ENCODE measurements at places on chromosomes 5 and 9.

- DNase-seq = no peak
Observed at GRCh38 chr5:108735790-108736189, 11.9 kb upstream of the FER start.

DNA sequence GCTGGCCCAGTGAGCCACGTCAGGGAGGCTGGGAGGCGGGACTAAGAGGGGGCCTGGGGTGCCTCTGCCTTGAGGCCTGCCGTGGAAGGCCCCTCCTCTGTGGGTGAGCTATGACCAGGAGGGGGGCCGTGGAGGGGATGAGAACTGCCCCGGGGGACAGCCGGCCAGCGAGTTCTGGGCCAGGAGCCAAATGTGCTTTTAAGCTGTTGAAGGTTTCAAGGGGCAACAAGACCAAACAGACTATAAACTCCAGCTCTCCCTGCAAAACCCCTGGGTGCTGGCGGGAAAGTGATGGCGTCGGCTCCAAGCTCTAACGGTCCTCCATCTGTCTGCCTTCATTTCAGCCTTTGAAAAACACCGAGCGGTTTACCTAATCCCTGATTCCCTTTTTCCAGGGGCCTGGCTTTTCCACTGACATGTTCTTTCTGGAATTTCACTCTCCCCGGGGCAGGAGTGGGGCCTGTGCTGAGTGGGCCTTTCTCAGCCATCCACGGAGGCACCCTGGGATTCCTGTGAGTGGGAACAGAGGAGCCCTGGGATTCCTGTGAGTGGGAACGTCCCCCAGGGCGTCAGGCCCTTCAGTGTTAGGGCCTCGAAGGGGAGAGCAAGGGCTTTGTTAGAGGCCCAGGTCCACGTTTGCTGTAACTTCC is 65.6 kb downstream of the COL5A1 start:
- peak; percentile 85 for DNase-seq

GRCh38 chr9:128554155-128554862 is 1.9 kb downstream of the SPTAN1 start:
- peak; percentile 94 for DNase-seq

GRCh38 chr9:87116492-87116891 is 169.2 kb upstream of the GAS1 start:
- no peak for DNase-seq

DNA sequence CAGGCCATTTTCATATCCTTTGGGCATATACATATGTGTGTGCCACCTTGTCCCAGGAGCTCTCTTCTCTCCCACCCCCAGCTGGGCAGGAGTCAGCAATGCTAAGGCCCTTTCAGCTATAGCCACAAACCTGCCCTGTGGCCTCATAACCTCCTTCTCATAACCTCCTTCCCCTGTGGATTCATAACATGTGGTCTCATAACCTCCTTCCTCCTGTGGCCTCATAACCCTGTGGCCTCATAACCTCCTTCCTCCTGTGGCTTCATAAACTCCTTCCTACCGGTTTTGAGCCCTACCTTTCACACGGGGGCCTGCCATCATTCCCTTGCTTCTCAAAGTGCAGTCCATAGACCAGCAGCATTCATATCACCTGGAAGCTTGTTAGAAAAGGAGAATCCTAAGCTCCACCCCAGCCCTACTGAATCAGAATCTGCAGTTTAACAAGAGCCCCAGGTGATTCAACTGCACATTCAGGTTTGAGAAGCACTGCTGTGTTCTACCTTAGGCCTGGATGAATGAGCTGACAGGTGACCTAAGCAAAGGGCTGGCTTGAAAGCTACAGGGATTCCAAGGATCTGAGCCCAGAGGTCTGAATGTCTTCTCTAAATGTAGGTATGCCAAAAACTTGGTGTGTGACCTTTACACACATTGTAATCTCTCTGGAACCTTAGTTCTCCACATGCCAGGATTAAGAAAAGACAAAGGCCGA is 41.9 kb upstream of the PLPP6 start:
- no peak for DNase-seq

- no peak for DNase-seq
Observed at GRCh38 chr9:89874351-89875321, 269.8 kb downstream of the GADD45G start.

DNA sequence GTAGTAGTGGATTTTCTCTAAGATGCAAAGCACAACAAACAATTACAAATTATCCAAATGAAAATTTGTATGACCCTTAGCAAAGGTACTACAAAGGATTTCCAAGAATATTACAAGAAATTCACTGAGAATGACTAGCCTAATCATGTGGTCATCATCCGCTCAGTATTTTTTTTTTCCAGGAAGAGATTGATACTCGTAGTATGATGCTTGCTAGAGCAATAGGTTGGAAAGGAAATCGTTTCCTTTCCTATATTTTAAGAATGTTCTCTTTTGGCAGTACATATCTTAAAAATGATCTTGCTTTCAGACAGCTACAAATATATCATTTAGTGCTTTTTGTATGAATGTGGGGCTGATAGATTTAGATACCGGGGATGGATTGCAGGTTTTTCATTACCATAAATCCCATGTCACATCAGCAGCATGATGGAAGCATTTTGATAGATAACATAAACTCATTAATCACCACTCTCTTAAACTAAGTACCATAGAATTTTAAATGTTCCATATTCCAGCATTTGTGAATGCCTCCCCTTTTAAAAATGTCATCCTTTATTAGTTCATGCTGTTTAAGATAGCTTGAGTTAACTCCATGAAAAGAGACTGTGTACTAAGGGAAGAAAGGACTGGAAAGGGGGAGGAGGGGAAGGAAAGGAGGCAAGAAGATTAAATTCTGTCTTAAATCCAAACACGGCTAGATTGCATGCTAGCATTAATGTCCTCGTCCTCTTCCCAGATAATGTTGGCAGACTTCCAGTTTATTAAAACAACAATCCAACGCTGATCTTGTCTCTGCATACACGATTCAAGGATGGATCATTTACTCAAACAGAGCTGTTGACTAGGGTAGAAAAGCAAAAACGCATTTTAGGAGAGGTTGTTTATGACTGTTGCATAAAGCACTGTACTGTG is 311.7 kb upstream of the ZNF608 start:
- DNase-seq = peak; percentile 58

GRCh38 chr5:36414869-36415282 is 113.2 kb upstream of the RANBP3L start:
- no peak for DNase-seq

DNA sequence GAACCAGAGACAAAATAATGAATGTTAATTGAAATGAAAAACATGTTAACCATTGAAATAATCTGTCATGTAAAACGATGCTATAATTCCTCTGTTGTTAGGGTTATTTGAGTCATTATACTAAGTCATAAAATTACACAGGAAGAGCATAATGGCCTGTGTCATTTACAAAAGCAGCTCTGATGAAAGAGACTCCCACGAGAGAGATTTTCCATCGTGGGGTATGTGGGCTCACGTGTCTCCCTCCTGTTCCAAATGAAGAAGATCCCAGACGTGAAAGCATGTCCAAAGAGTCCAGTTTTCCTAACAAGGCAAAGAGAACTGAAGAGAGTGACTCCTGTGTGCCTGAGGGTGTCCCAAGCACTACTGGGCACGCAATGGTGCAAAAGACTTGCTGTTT is 379.8 kb downstream of the SPOCK1 start:
- no peak for DNase-seq

- peak; percentile 14 for DNase-seq
Observed at GRCh38 chr5:148011398-148012137, 52.2 kb upstream of the SPINK5 start.

DNA sequence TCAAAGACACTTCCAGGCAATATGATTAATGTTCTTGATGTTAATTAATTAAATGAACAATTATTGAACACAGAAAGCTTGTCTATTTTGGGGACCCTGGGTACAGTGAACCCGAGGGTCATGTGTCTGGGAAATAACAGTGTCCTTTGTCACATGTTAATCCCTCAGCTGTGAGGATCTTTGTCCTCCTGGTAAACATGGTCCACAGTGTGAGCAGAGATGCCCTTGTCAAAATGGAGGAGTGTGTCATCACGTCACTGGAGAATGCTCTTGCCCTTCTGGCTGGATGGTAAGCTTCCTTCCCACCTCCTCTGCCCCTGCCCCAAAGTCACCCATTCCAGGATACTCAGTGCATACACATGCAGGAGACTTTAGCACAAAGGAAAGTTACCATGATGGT is 107.9 kb downstream of the MEGF10 start:
- no peak for DNase-seq

- no peak for DNase-seq
Observed at GRCh38 chr5:141965071-141965470, 3.8 kb upstream of the RNF14 start.

DNA sequence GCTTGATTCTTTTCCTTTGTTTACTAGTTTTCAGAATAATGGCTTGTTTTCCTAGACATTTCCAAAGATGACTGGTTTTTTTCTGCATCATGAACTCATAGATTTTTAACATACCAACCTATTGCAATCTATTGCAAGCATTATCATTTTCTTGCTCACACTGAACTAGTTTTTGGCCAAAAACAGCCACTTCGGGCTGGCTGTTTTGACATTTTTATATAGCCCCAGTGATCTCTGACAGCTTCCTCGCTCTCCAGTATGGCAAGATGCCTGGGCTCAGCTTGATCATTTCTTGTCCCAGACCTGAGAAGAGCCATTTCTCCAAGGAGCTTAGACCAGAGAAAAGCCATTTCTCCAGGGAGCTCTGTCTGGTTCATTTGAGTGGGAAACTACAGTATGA is 94.3 kb upstream of the MAMDC2 start:
- DNase-seq = no peak

GRCh38 chr5:168409591-168410458 is 76.4 kb upstream of the RARS1 start:
- peak; percentile 71 for DNase-seq

DNA sequence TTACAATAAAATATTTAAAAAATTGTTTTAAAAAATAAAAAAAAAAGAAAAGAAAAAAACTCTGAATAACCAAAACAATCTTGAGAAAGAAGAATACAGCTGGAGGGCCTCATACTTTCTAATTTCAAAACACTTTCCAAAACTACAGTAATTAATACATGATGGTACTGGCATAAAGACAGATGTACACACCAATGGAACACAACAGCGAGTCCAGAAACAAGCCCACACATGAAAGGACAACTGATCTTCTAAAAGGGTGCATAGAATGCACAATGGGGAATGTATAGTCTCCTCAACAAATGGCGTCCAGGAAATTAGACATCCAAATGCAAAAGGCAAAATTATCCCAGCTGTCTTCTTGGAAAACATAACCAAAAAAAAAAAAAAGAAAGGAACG is 99.6 kb downstream of the LURAP1L start:
- no peak for DNase-seq

GRCh38 chr5:156350256-156350655 is 23.3 kb downstream of the SGCD start:
- DNase-seq = no peak

DNA sequence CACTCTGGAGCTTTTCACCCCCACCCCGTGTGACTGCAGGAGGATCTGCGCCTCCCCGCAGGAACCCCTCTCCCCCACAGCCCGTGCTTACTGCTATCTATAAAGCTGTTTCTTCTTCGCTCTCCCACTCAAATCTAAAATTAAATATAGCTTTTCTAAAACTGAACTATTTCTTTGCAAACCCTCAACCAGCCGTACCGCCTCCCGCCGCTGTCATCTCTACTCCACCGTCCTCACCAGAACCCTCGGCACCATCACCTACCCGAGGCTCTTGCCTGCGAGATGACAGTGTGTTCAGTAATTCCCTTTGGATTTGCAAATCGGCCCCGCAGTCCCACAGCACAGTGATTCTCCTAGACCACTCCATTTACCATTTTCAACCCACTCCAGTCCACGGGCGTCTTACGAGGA is 13.6 kb downstream of the LPCAT1 start:
- no peak for DNase-seq

GRCh38 chr5:25713259-25713658 is 1068.5 kb upstream of the CDH10 start:
- no peak for DNase-seq

- no peak for DNase-seq
Observed at GRCh38 chr5:67115246-67115645, 81.4 kb downstream of the CD180 start.

DNA sequence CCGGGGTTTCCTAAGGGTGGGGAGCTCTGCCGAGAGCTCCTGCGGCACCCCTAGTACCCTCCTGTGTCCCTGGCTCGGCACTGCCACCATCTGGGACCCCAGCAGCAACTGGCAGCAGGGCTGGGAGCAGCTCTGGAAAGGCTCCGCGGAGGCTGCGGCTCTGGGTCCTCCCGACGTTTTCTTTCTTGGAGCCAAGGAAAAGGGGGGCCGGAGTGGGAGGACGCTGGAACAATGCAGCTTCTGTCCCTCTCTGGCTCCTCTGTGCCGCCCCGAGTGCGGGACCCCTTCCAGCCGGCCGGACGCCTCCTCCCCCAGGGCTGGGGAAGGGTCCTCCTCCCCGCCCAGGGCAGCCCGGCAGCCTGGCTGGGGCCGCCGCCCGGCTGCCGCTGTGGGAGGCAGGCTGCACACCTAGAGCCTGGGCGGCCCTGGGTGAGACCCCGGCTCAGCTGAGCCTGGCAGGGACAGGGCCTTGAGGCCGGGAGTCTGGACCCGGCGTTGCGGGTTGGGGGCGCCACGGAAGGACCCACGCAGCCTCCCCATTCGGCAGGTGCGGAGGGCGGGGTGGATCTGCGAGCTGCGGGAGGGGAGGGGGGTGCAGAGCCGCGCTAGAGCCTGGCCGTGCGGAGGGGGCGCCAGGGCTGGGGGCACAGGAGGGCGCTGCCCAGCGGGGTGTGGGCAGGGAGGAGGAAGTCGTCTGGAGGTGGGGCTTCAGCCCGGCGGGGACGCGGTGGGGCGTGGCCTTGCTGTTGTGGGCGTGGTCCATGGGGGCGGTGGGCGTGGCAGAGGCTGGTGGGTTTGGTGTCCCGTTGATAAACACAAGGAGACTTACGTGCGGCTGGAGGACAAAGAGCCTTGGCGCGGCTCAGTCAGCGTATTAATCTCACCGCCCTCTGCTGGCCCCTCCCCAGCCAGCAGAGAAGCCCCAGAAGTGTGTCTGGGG is 15.1 kb downstream of the GPSM1 start:
- peak; percentile 43 for DNase-seq

DNA sequence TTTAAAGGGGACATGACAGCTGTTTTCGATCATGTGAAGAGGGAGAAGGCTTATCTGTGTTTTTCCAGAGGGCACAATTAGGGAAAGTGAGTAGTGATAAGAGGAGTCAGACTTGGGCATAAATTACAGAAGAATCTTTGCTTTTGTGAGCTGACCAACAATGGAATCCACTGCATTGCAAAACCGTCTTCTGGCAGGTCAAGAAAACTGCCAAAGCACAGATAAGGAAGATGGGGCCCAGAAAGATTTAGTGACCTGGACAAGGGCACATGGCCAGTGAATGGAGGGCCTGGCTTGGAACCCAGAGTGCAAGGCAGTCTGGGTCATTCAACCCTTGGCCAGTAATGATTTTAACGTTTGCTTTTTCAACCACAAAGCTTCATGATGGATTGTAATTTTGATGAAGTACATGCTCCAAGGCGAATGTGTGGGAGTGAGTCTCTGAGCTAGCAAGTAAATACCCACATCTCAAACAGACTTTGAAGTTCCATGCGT is 153.2 kb upstream of the MAST4 start:
- DNase-seq = no peak

Measured in brain microvascular endothelial cell (primary cell).